CD4-positive, alpha-beta T cell treated with Interleukin-10 for 1 hour (primary cell): ENCODE measurements at places on chromosomes 5 and 9.

DNA sequence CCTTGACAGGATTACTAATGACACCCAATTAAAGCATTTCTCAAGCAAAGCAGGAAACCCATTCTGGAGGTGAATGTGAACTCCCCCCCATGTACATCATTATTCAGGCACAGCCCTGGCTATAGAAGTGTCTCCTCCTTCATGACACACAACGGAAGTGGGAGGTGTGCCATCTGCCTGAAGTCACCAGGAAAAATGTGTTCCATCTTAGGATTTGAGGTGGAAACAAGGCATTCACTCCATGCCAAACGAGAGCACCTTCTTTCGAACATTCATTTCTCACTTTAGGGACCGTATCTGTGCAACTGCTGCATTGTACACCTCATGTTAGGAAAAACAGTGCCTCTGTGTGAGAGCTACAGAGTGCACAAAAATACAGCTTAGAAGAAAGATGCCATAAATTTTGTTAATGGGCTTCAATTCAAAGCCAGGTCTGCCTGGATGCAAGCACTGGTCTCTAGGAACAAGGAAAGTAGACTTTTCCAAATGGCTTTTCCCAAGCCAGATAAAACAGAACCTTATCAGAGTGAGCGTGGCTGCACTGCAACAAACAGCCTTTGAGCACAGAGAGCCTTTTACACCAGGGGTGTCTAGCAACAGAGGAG is 19.4 kb downstream of the GOLM1 start:
- DNase-seq, result no peak

GRCh38 chr9:113609562-113610318 is 146.2 kb downstream of the RGS3 start:
- DNase-seq, result no peak

DNA sequence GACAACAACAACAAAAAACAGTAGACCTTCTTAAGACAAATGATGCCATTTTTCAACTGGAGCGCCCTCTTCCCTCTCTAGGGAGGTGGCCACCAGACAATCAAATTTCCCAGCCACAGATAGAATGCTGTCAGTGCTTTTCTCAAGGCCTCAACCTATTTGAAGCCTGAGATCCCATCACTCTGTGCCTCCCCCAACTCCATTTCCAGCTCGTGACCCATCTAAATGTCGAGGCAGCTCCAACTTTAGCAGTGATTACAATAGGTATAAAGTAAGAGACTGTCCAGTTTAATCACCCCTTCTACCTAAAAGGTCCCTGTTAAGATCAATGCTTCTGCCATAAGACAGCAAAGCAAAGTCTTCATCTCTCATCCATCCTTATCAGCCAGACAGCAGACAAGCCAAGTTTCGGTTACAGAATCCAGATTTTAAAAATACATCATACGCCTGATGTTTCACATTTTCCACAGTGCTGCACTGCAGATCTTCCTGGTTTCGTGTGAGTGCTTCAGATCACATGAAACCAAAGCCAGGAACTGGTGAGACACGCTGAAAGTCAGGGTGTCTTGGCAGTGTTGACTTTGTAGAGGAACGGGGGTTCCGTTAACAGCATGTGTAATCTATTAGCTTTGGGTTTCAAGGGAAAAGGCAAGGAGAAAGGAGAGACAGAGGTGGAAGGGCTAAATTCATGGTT is 447.8 kb downstream of the ENC1 start:
- no peak for DNase-seq

DNA sequence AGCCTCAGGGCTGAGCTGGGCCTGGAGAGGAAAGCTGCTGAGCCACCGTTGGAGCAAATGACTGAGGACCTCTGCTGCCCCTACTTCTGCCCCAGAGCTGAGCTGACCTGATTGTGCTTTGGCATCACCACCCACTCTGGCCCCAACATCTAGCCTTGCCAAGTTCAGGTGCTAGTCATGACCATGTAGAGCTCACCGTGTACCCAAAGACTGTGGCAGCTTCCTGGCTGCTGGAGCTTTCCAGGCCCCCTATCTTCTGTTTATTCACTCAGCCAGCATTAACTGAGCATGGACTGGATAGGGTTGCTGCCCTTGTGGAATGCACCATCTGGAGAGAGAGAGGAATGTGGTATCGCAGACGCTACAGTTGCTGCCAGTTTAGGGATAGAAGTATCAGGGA is 49.1 kb downstream of the JADE2 start:
- DNase-seq, result no peak

GRCh38 chr5:151450605-151451004 is 3.2 kb downstream of the SLC36A1 start:
- DNase-seq, result no peak
